ENCODE measurements at places on chromosomes 12 and 14. TPM values are rescaled to one million over a fixed set of nuclear protein-coding genes. Genes with fewer than 3 reads are reported as not detected.

PNP gene
- total RNA-seq, result 3.1 TPM

CLEC2D gene
- 11.4 TPM for total RNA-seq

USP5 gene
- 66.8 TPM for total RNA-seq

PLEKHG7 gene
- total RNA-seq, result not detected

GARIN6 gene
- total RNA-seq, result not detected

NKX2-8 gene
- not detected for total RNA-seq

OTUB2 gene
- total RNA-seq, result 5.6 TPM

OAS1 gene
- 2.5 TPM for total RNA-seq

KCTD10 gene
- 55.2 TPM for total RNA-seq

ESPL1 gene
- total RNA-seq, result 1.7 TPM

SLC25A47 gene
- not detected for total RNA-seq

MGST1 gene
- total RNA-seq, result 0.31 TPM

CLEC2A gene
- not detected for total RNA-seq
